ENCODE measurements at places on chromosomes 6 and 20.

- no peak for DNase-seq
Measured at GRCh38 chr6:16974387-16974673, 127.5 kb upstream of the STMND1 start.

GRCh38 chr6:8075185-8075584, 11.0 kb upstream of the BLOC1S5 start:
- DNase-seq, result no peak

GRCh38 chr20:44302026-44302669, 8.9 kb downstream of the FITM2 start:
- DNase-seq, result no peak

- DNase-seq, result no peak
Measured at GRCh38 chr6:13696226-13696625, 15.4 kb downstream of the RANBP9 start.

GRCh38 chr20:58405504-58406291, 16.7 kb downstream of the VAPB start:
- no peak for DNase-seq

DNA sequence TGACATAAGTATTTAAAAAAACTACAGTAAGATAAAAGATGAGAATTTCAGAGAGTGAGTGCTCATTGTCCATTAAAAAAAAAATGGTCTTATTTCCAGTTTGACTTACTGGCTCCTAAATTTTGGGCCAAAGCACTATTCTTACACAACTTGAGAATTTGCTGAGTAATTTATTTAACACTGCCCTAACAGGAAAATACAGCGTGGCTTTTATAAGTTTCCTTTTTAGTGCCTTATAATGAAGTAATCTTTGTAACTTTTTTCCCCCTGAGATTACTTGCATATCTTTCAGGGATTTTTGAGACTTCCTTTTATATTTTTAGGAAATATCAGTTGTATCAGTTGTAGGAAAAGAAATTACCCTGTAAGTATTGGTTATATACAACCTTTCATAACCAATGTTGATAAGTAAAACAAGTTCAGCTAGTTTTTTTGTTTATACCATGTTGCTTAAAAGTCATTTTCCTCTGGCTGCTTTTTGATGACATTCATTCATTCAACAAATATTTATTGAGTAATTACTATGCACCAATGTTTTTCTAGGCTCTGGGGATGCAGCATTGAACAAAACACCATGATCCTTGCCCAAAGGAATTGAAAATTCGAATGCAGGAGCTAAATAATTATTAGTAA, 106.4 kb upstream of the SGK1 start:
- DNase-seq, result no peak

GRCh38 chr6:168214586-168215104, 104.9 kb downstream of the DACT2 start:
- DNase-seq, result no peak

- DNase-seq, result no peak
Measured at GRCh38 chr20:33400812-33401183, 521 bp downstream of the CDK5RAP1 start.

DNA sequence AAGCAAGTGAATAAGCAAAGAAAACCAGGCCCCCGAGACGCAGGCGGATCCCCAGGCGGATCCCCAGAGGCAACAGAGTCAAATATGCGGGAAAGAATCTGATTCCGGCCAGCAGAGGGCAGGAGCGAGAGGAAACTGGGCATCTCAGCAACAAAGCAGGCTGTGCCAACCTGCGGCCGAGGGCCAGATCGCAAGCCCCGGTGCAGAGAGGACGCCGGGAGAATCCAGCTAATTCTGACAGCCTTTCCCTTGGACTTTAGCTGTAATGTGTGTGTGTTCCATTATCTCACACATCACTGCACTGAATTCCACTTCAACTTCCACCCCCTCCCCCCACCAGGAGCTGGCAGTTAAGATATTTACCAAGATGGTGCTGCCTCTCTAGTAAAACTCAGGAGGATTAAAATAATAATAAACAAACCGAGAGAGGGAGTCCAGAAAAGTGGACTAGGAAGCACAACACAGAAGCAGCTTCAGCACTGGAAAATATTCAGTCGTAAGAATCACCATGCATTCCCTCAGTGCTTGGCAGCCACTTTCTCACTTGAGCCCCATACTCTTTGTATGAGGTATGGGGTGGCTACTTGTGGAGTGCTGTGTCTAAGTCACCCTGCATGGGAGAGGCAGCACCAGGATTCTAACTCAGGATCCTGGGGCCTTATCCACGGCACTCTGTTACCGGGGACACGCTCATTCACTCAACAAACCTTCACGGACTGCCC, 66.2 kb upstream of the SNX9 start:
- no peak for DNase-seq

DNA sequence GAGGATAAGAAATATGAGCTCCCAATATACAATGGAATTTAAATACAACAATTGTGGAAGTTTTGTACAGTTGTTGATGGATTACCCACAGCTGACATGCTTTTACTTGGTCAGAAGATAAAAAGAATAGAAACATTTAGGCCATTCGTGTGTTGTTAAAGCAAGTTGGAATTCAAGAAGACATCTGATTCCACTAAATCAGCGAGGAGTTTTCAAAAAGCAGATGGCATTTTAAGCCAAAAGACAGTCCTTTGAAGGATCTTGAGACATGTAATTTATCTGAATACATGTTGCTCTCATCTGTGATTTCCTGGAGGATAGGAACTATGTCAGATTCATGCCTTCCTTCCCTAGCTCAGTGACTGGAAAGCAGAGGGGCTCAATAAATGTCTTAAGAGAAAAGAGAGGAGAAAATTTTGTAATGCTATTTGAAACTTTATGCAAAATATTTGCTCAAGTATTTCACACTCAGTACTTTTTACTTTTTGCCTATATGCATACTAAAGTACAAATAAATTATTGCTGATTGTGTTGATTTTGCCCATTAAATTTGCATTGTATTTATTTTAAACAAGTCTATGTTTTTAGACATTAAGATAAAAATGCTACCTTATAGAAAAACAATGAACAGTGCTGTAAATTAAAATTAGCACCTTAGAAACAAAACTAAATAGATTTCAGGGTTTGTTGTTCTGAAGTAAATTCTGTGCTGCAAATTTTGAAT, 733.8 kb upstream of the FLRT3 start:
- DNase-seq, result no peak

- peak; percentile 85 for DNase-seq
Measured at GRCh38 chr6:29942275-29943052, at the start of gene HLA-A. Gene HLA-A, plus strand, starts transcription at chr6:29942532. Its CDS starts 22 bp downstream, at chr6:29942554.

GRCh38 chr6:30981942-30982772, 1.4 kb upstream of the MUC21 start:
- no peak for DNase-seq

GRCh38 chr20:32495217-32495565, 89.9 kb downstream of the NOL4L start:
- DNase-seq, result no peak

GRCh38 chr6:25958700-25959162, 3.9 kb upstream of the TRIM38 start:
- DNase-seq, result no peak

Measured in GM06990 (cell line).